Activated naive CD4-positive, alpha-beta T cell treated with anti-CD3 and anti-CD28 coated beads for 36 hours (primary cell): ENCODE measurements at places on chromosomes 3 and 15.

GRCh38 chr3:81891055-81891895 is 129.8 kb upstream of the GBE1 start:
- DNase-seq = no peak

GRCh38 chr3:435161-435560 is 238.6 kb downstream of the CHL1 start:
- DNase-seq = no peak

DNA sequence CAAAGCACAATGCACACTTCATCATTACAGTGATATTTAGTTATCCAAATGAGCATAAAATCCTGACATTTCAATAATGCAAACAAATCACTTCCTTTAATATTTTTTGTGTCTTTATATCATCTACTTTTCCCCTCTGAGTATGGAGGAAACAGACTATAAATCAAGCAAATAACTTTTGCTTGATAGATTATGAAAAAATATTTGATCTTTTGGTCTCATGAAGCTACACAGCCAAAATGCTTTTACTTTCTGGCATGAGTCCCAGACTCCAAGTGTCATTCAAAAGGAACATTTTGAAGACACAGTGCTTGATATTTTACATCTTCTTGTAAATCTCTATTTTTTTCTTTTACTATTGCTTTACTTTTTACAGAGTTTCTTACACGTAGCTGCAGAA is 215.3 kb upstream of the ROBO1 start:
- no peak for DNase-seq

GRCh38 chr15:64580696-64581407 is 120.5 kb downstream of the ZNF609 start:
- no peak for DNase-seq

- peak; percentile 32 for DNase-seq
Measured at GRCh38 chr3:141311170-141311495, 57.2 kb upstream of the ZBTB38 start.

- no peak for DNase-seq
Measured at GRCh38 chr15:56356616-56357015, 8.6 kb upstream of the TEX9 start.

DNA sequence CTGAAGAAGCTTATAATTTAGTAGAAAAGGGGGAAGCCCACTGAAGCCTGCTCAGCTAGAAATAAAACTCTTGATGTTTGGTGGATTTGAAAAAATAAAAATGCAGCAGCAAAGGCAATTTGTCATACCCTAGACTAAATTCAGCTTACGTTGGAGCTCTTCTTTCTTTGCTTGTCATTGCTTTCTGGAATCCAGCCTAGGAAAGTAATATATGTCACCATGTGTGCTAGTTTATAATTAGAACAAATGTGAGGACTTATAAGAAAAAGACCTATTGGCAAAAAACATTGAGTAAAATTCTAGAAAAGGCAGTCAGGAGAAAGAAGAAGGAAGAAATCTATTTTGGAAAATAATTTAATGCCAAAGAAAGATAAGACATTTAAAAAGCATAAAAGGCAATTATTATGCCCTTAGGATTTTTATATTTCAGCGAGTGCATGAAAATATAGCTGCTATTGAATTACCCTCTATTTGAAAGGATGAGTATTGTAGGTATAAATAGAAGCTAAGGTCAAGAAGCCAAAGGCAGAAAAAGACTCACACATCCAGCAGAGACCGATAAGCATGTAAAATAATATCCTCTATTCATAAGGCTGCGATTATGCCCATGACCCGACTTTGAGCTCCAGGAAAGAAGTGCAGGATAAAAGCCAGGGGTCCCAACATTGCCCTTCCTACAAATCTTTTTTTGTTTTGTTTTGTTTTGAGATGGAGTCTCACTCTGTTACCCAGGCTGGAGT is 10.6 kb upstream of the BTBD1 start:
- DNase-seq = no peak

DNA sequence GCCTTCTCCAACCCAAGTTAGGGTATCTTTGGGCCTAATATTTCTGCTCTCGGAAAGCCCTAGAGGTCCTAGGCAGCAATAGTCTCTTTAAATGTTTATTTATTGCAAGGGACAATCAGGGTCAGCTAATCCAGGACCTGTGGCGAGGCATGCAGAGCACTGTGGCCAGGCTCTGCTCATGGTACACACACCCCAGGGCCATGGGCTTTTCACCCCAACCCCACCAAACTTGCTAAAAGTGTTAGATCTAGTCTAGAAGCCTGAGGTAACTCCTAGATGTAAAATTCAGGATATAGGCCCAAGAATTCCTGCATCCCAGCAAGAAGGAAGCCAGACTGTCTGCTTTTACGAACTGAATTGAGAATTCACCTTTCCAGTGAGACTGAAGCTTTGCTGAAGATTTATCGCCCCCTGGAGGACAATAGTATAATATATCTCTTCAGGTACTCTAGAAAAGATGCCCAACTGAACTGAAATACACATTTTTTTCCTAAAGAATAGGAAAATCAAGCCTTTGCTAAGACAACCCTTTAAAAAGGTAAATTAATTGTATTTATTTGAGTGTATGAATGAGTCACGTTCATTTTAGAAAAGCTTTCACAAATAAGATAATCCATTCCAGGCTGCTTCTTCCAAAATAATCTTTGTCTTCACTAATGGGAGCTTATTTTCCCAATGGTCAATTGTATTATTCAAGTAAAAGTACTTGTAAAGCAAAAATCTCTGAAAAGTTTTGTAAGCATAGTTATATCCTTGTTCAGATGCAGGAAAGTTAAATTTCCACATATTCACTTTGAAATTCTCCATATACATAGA is 89.8 kb downstream of the LRRC3B start:
- DNase-seq = no peak

GRCh38 chr15:74311734-74312444 is 55.6 kb downstream of the CYP11A1 start:
- DNase-seq = no peak

- DNase-seq = no peak
Measured at GRCh38 chr3:143200001-143200924, 80.7 kb downstream of the CHST2 start.

GRCh38 chr3:110910346-110910955 is 161.2 kb upstream of the NECTIN3 start:
- DNase-seq = no peak

- DNase-seq = no peak
Measured at GRCh38 chr3:123453675-123454074, 4.8 kb upstream of the ADCY5 start.

GRCh38 chr3:197728487-197728886 is 8.2 kb downstream of the RUBCN start:
- no peak for DNase-seq

DNA sequence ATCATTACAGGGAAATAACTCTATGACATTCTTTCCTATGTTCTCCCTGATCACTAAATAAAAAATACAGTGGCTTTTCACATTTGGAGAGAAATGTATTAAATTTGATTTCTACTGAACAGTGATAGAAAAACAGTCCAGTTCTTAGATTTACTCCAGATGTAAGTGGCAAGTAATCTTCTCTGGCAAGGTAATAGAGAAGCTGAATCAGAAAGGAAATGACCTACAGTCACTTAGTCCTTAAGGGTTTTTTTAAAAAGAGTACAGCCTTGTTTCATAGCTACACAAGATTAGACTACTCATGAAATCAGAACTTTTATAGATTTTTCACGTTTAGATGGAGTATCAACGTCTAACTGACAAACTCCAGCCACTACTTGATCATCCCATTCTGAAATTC is 236.9 kb downstream of the CADPS start:
- no peak for DNase-seq

DNA sequence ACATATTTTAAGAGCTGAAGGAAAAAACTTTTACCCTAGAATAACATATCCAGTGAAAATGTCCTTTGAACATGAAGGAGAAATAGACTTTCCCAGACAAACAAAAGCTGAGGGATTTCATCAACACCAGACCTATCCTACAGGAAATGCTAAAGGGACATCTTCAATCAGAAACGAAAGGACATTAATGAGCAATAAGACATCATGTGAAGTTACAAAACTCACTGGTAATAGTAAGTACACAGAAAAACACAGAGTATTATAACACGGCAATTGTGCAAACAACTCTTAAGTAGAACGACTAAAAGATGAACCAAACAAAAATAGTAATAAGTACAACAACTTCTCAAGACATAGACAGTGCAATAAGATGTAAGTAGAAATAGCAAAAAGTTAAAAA is 3.5 kb upstream of the ZSCAN2 start:
- no peak for DNase-seq

DNA sequence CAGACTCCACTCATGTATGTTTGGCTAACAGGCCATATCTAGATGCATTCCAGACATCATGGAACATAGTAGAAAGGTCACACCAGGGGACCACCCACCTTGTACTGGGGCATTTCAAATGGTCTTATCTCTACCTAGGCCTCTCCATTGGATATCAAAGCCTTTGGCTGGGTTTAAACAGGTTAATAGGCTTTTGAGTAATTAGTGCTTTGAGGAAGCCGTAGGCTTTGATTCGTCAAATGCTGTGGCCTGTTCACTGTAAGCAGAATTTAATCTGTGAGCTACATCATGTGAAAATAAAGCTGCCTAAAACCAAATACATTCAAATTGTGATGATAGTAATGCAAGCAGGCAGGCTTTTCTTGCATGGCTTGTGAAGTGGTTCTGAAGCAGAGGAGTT is 129.5 kb downstream of the ST8SIA2 start:
- no peak for DNase-seq
